Esophagus muscularis mucosa (tissue), 4 donors: ENCODE measurements at places on chromosomes 1 and 21. TPM values are rescaled to one million over a fixed set of nuclear protein-coding genes. Genes with fewer than 3 reads are reported as not detected.

DNA sequence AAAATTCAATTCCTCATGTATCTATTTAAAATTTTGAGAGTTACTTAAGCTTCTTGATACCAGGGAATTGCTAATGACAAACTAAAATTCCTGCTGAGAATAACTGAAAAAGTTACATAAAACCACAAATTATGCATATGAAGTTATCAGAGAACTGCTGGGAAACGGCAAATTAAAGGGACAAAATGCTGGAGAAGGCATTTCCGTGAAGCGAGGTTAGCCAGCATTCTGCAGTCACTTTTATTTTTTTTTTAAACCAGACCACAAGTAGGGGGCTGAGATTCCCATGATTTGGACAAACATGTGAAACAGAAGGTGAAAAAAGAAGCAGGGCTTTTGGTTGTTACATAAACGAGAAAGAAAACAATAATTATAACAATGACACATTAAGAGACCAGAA, 737.6 kb upstream of the CHRM3 start:
- no peak for DNase-seq

DNA sequence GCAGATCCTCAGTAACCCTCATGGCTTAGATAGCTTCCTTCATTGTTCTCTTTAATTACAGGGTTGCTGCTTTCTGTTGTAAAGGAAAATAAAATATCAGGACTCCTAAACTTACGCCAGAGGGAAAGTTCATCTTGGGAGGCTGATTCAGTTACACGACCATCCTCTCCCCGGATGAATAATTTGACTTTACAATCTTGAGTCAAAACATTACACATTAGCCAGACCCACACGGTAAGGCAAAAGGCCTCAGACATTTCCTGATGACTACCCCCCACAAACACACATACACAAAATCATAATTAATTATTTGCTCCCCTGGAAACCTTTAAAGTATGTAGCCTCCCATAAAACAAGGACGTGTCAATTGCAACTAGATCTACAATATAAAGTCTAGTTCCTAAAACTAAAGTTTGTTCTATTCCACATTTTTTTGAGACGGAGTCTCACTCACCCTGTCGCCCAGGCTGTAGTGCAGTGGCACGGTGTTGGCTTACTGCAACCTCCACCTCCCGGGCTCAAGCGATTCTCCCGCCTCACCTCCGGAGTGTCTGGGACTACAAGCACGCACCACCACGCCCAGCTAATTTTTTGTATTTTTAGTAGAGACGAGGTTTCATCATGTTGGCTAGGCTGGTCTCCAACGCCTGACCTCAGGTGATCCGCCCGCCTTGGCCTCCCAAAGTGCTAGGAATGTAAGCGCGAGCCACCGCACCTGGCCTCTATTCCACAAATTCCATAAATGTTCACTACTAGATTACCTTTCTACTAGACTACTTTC, 830 bp upstream of the PRDX1 start:
- DNase-seq = no peak

- no peak for DNase-seq
Measured at GRCh38 chr21:45537746-45538291, 4.4 kb downstream of the SLC19A1 start.

Gene TMEM82
- total RNA-seq = not detected

GRCh38 chr1:204207136-204207616, 6.6 kb downstream of the GOLT1A start:
- no peak for DNase-seq

Gene RPE65
- not detected for total RNA-seq

- DNase-seq = no peak
Measured at GRCh38 chr1:225866061-225866837, 15.9 kb downstream of the TMEM63A start.

- DNase-seq = no peak
Measured at GRCh38 chr1:17831597-17831996, 76.5 kb downstream of the ACTL8 start.

DNA sequence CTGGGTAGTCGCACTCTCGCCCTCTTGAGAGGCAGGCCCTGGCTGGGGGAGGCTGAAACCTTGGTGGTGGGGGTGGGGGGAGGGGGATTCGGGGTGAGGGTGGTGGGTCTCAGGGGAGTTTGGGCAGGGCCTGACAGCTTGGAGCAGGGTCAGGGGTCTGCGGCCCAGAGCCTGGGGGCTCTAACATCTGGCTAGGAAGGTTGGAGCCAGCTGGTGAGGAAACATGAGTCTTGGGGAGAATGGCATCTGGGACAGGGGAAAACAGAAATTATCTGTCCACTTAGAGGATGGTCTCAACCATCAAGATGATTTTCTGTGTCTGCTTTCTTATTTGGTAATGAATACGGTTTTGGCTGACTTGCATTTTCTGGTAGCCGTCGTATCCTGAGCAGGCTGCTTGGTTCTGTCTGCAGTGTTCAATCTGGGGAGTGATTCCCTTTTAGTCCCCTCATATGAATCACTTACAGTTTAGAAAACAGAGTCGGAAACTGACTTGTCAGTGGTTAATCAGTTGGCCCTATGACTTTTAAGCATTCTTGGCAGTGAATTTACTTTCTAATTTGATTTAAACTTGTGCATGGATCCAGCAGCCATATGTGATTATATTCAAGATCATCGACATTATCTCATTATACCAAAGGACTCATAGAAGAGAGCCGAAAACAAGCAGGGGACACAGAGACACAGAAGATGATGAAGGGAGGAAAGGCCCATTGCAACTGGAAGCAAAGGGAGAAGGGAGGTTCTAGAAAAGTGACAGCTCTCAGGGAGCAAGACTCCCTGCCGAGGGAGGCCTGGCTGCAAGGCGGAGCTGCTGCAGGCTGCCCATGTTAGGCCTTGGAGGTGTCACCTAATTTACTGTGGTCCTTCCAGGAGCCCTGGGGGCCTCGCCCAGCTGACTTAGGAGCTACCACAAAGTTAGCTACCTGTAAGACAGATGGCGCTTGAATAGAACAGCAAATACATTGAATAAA, 237.6 kb downstream of the SDCCAG8 start:
- no peak for DNase-seq

Gene KAZN
- 9.9 TPM for total RNA-seq

DNA sequence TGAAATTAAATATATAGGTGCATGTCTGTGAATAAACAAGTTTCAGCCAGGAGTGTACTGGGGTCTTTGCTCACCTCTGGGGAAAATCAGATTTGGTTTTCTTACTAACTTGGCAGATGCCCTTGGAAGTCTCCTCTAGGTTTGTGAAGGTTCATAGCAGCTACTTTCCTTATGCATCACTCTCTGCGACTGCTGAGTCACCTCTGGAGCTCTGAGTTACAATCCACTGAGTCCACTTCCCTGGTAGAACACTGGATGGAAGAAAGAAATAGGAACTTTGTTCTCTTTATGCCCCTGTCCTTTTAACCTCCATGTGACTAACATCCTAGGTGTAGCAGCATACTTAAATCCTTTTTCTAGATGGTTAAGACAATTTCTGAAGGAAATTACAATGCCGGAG, 4.4 kb upstream of the FASLG start:
- DNase-seq = no peak

DNA sequence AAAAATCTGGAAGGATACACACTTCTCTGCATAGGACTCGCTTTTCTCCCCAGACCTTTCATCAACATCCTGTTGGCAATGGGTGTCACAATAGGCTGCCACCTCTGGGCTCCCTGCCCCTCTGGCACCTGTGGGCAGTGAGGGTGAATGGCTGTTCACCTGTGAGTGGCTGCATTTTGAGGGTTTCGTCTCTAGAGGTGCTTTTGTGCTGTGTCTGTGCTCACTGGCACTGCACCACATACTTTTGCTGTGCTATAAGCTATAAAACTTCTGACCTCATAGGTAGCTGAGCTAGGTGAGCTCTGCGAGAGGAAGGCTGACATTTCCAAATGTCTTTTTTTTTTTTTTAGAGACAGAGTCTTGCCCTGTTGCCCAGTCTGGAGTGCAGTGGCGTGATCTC, 35.9 kb downstream of the SLC30A1 start:
- DNase-seq = no peak

DNA sequence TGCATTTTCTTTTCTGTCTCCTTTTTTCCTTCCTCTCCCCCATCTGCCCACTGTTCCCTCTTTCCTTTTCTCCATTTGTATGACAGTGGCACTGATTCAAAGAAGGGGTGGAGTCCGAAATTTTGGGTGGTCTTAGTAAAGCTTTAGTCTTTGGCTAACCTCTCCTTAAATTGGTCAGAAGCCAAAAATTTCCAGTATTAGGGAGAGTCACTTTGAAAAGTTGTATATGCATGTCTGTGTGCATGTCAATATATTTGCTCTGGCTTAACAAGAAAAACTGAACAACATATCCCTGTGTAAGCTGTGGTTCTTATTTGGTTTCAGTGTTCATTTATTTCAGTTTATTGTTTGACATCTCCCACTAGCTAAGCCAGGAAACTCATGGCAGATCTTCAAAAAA, 314.8 kb upstream of the CXADR start:
- DNase-seq = no peak

GRCh38 chr1:233294913-233295236, 650 bp downstream of the PCNX2 start:
- no peak for DNase-seq

- DNase-seq = no peak
Measured at GRCh38 chr1:94787691-94788090, 32.5 kb upstream of the SLC44A3 start.

DNA sequence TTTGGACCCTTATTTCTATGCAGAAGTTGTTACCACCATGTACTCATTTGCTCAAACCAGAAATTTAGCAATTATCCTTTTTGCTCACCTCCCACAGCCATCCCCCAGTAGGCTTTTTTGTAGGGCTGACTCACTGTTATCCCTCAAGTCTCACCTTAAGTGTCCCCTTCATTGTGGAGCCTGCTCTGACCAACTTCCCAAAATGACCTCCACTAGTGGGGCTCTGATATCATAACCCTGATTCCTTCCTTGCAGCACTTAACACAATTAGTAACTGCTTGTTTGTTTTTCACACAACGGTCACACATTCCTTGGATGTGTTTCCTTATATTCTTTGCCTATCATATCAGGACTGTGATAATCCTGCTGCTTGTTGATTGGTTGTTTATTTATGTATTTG, 76.7 kb downstream of the PATJ start:
- no peak for DNase-seq

Gene AGMAT
- total RNA-seq = not detected

- DNase-seq = no peak
Measured at GRCh38 chr21:33441489-33442477, 38.0 kb downstream of the TMEM50B start.

Gene RSPO1
- total RNA-seq = 1.7 TPM

GRCh38 chr1:173103006-173103405, 52.3 kb upstream of the TNFSF18 start:
- no peak for DNase-seq

Gene MCOLN2
- total RNA-seq = under 0.01 TPM

Gene BRDT
- not detected for total RNA-seq

Gene MARK1
- 17.9 TPM for total RNA-seq

- no peak for DNase-seq
Measured at GRCh38 chr1:170729225-170730002, 65.5 kb downstream of the PRRX1 start.

DNA sequence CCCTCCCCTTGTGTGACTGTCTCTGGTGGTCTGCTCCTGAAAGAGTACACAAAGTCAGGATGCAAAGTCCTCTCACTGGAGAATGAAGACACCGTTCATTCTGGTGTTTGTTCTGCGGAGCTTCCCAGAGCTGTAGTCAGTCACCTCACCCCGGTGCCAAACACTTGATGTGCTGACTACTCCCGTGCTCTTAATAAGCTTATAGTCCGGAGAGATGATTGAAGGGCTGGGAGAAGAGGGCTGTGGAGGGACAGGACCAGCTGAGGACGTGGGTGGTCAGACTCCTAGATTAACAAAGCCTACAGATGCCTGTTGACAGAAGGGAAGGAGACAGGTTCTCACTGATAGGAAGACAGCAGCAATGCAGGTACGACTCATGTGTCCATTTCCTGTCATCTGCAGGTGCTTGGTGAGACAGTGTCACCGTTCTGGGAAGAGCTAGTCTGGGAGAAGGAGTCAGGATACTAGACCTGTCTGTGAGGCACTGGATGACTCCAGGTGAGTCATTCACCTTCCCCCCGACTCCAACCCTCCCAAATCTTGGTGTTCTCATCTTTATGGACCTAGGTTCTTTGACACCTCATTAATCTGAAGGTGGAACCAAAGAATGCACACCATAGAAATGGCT, 40.4 kb upstream of the LRRN2 start:
- DNase-seq = no peak

Gene THEM5
- total RNA-seq = not detected
